Foreskin keratinocyte (primary cell): ENCODE measurements at places on chromosomes 5 and 9.

GRCh38 chr9:113468716-113469448 is 5.4 kb downstream of the RGS3 start:
- no peak for DNase-seq

DNA sequence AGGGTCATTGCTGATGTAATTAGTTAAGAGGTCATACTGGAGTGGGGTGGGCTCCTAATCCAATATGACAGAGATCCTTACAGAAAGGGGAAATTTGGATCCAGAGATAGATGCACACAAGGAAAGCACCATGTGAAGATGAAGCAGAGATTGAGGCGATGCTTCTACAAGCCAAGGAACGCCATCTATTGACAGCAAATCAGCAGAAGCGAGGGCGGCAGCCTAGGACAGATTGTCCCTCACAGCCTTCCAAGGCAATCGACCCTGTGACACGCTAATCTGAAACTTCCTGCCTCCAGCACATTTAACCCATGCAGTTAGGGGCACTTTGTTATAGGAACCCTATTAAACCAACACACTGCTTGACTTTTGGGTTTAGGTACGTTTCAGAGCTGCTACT is 285.1 kb upstream of the DAP start:
- DNase-seq = no peak

GRCh38 chr5:140005145-140005591 is 37.9 kb downstream of the NRG2 start:
- DNase-seq = no peak

DNA sequence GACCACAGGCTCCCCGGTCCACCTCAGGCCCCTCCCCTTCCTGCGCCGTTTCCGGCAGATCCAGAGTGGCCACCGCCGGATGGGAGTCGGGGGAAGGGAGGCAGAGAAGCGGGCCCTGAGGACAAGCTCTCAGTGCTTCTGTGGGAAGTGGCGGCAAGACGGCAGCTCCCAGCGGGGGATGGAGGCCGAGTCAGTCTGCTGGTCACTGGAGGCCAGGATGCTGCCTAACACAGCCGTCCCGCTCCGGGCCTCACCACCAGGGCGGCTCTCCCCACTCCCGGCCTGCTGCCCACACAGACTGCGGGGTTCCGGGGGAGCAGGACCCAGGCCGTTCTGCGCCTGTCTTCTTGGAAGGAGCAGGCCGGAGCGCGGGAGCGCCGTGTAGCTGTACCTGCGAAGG is 31.4 kb downstream of the FXN start:
- DNase-seq = no peak

GRCh38 chr9:37259951-37260350 is 139.6 kb downstream of the ZCCHC7 start:
- DNase-seq = no peak
